ENCODE measurements at places on chromosomes 5 and 9.

DNA sequence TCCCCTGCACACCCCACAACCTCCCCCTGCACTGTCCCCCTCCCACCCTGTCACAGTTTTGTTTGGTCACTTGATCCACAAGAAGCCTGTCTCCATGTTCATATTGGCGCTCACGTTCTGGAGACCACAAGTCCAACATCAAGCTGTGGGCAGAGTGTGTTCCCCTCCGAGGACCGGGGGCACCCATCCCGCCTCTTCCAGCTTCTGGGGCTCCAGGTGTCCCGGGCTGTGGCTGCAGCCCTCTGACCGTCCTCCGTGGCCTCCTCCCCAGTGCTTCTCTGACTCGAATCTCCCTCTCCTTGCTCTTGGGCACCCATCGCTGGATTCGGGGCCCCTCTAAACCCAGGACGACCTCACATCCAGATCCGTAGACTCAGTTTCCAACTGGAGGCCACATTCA lies 49.2 kb downstream of the PLEKHG4B start:
- DNase-seq: no peak

- DNase-seq: no peak
Measured at GRCh38 chr9:71096421-71097108, 24.9 kb downstream of the TRPM3 start.

GRCh38 chr5:101543780-101544179 lies 640.7 kb upstream of the ST8SIA4 start:
- DNase-seq: no peak

DNA sequence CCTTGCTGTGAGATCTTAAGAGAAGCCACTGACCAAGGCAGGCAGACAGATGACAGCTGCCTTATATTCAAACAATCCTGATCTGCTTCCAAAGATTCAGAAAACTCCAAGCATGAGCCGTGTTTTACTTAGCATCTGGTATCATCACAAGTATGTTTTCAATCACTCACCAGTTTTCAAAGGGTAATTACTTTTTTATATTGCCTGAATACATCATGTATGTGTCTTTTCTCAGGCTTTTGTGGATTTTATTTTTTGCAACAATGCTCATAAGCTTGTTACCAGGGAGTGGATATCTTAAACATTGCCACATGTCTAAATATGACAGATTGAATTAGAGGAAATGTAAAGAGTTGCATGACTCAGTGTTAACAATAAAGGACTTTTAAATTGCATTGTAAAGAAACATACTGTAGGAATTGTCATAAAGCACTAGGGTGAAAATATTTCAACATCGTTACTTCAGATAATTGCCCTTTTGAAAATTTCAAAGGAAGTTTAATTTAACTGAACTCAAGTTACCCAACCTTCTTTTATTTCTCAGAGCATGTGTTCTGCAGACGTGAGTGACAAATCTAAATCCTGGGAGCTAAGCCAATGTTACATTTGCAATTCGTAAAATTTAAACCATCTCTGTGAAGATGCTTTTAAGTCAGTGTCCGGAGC lies 326.1 kb downstream of the PLK2 start:
- no peak for DNase-seq

DNA sequence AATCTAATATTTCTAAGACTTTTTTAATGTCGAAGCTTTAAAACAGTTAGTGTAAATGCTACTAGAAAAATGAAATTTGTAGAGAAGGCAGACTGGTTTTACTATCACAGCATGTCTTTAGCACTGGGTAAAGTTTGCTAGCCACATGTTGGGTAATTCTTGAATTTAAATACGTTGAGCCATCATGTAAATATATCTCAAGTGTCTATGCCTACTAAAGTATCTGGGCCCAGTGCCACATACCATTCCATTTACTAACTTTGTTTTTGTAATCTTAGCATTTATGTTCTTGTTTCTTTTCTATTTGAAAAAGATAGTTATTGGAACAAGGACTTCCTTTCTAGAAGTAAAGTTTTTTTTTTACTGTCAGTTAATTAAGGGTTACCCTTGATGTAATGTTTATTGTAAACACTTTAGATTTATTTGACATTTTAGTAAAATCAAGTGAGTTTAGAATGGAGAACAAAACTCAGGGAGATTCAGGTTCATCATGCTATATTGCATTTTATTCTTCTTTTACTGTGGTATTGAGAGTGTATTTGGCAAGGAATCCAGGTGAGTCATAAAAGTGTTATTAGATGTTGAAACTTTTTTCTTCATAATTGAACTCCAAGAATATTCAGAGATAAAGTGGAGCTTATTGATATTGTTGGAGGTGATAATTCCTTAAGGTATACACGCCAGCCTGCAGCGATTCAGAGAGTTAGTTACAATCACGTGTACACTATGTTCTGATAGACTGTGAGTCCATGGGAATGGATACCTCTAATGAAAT lies 182.4 kb downstream of the CCDC171 start:
- DNase-seq: no peak

- DNase-seq: no peak
Measured at GRCh38 chr9:73146111-73146815, 5.4 kb upstream of the ANXA1 start.

DNA sequence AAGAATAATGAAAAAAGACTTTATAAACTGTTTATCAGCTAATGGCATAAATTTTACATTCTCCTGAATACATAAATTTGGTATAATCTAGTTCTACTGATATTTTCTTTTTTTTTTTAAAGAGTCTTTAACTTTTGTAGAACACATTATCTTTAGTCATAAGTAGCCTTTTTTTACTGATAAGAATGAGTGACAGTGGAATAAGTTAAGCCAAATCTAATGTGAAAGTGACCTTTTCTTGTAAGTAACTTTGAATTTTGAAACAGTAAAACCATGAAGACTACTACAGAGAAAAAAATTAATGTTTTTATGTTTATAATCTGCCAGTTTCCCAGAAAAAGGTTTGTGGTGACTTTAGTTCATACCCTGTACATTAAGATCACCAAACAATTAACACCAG lies 13.7 kb downstream of the CEP78 start:
- no peak for DNase-seq

GRCh38 chr5:10235350-10235749 lies 14.3 kb downstream of the ATPSCKMT start:
- no peak for DNase-seq

- DNase-seq: no peak
Measured at GRCh38 chr5:1817261-1818043, 16.2 kb downstream of the NDUFS6 start.

DNA sequence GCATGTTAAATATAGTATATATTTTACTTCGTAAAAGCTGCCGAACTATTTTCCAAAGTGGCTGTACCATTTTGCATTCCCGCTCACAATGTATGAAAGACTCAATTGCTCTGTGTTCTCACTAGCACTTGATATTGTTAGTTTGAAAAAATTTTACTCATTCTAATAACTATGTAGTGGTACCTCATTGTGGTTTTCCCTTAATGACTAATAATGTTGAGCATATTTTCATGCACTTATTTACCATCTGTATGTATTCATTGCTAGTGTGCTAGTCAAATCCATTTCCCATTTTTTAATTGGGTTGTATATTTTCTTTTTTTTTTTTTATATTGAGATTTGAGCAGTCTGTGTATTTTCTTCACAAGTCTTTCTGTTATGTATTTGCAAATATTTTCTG lies 58.4 kb downstream of the RANBP17 start:
- DNase-seq: no peak

GRCh38 chr9:70061776-70062175 lies 18.1 kb downstream of the MAMDC2 start:
- DNase-seq: no peak

DNA sequence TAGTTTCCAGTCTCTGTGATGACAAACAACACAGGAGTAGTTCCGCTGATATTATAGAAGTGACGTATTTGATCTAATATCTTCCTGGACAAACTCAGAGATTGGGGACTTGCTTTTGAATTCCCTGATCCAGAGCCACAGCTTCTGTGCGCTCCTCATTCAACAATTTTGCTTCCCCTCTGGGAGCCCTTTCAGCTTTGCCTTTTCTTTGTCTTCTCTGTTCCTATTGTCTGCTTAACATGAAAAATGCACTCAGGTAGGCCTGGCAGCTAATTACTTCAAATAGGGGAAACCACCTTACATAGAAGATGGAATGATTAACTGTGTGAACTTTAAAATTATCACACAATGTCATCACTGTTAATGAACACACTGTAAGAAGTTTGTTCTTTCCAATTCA lies 192.9 kb downstream of the EPB41L4A start:
- DNase-seq: no peak

GRCh38 chr9:98182069-98182820 lies 10.2 kb downstream of the CORO2A start:
- DNase-seq: no peak

DNA sequence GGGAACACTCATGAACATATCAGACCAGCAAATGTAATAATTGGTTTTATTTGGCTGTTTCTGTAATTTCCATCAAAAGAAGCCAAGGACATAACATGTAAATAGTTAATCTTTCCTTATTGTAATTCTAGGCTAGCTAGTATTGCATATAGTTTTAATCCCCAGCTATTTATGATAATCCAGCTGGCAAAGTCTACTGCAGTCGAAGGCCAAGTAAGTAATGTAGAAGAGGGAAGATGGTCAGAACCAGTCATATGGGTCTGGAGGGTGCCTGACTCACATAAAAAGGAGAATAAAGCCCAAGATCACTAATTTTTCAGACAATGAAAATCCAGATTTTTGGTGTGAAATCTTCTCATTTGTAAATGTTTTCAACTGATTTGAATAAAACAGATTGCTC lies 106.3 kb downstream of the CCDC192 start:
- DNase-seq: no peak

DNA sequence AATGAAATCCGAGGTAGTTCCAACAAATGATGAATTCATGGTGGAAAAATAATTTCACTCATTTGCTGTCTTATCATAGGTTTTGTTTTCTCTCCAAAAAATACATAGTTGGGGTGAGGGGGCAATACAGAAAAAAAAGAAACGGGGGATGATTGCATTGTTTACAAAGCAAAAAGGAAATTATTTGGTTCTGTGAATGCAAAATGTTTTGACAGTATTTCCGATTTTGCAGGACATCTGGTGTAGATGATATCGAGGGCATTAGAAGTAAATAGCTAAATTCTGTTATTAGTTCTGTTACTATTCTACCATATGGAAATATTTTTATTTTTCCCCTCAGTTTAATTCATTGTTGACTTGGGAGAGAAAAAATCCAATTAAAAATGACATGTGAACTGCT lies 201.7 kb downstream of the MARCHF11 start:
- DNase-seq: no peak

- DNase-seq: no peak
Measured at GRCh38 chr5:133129289-133129688, 77.5 kb downstream of the HSPA4 start.

- DNase-seq: no peak
Measured at GRCh38 chr5:33635582-33635981, 194.8 kb downstream of the TARS1 start.

GRCh38 chr9:127203681-127204327 lies 60.8 kb upstream of the GARNL3 start:
- DNase-seq: no peak

DNA sequence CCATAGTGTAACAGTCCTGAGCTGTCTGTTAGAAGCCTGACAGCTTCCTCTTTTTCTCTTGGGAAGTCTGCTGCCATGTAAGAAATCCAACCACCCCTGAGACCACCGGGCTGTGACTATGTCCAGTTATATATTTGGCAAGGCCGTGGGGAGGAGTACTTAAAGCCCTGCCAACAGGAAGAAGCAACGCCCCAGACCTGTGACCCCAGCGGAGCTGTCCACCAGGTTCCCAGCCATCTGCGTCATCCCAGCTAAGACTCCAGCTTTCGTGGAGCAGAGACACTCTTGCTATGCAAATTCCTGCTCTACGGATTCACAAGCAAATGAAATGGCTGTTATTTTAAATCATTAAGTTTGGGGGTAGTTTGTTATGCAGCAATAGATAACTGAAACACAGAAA lies 417.3 kb downstream of the TLE4 start:
- DNase-seq: no peak

GRCh38 chr9:113509463-113509862 lies 45.9 kb downstream of the RGS3 start:
- DNase-seq: no peak

DNA sequence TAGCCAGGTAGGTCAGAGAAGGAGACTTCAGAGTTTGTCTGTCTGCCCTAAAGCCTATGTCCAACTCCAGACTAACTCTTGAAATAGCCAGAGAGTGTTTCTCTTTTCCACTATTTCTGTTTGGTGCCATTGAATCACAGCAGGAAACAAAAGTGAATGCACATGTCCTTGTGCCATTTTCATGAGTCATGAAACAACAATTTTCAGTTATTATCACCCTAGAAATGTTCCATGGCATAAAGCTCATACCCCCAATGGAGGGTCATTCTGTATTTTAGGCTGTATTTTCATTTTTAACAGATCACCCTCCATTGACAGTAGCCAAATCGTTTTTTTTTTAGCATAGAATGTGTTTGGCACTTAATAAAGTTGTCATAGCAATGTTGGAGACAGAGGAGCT lies 124.7 kb downstream of the PAPPA start:
- no peak for DNase-seq

DNA sequence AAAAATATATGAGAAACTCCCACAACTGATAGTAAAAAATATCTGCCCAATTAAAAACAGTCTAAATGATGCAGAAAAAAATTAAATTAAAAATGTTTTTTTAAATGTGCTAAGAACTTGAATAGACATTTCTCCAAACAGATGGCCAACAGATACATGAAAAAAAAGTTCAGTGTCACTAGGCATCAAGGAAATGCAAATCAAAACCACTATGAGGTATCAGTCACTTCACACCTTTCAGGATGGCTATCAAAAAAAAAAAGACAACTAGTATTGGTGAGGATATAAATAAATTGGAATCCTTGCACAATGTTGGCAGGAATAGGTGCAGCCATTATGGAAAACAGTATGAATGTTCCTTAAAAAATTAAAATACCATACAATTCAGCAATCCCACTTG lies 16.6 kb downstream of the ZNF131 start:
- DNase-seq: no peak

- DNase-seq: no peak
Measured at GRCh38 chr5:158849219-158849791, 250.4 kb downstream of the EBF1 start.

- no peak for DNase-seq
Measured at GRCh38 chr5:31106691-31107090, 86.8 kb upstream of the CDH6 start.

DNA sequence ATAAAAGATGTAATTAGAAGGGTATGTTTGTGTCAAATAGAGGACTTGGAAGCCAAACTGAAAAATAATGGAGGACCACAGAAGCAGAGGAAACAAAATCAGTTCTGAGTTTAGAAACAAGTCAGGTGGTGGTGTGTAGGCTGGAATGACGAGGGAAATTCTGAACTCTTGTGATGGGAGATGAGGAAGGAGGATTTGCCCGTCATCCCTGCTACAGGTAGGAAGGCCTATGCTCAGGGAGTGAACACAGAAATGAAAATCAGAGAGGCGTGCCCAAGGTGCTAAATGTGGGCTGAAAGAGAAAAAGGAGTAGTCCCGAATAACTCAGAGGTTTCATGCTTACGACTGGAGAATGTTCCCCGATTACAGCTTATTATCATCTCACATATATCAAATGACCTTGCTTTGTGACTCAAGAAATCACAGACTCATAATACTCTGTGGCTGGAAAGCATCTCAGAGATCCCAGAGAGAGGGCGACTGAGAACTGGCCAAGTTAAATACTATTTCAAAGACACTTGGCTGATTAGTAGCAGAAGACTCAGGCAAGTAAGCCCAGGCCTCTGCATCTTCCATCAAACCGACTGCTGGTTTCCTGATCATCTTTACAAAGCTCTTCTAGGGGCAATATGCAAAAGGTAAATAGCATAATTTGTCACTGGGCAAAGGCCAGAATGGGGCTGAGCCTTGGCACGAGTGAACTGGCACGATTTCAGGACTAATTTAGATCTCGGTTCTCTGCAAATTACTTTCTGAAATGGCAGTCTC lies 126.0 kb downstream of the SUSD1 start:
- DNase-seq: no peak

GRCh38 chr9:131465401-131465800 lies 37.3 kb upstream of the POMT1 start:
- DNase-seq: no peak

All from stimulated activated CD4-positive, alpha-beta T cell treated with anti-CD3 and anti-CD28 coated beads, Interleukin-2, amount 100 ng/mL, for 24 hours (primary cell).